Stimulated activated CD4-positive, alpha-beta T cell treated with anti-CD3 and anti-CD28 coated beads, Interleukin-4, amount 100 ng/mL, for 4 hours (primary cell): ENCODE measurements at places on chromosomes 1 and 21.

GRCh38 chr21:42997053-42997452 is 22.7 kb downstream of the PKNOX1 start:
- DNase-seq, result no peak

- no peak for DNase-seq
Measured at GRCh38 chr1:63772876-63773275, 941 bp upstream of the ROR1 start.

DNA sequence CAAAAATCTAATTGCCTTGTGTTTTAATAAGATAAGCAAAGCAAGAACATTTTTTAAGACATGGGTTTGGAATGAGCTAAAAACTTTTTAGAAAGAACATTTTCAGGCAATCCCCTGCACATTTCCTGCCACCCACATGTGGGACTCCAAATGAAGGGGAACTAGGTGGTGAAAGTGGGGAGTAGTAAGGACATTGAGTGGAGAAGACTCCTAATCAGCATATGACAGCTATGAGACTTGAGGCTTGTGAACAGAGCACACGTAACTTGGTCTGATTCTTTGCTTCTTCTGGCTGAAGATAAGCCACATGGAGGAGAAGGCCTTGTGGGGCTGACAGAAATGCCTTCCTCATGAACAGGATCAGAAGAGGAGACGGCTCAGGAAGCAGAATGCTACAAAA is 50.3 kb downstream of the FCER1A start:
- no peak for DNase-seq

- no peak for DNase-seq
Measured at GRCh38 chr1:241485554-241485992, 34.0 kb downstream of the FH start.

GRCh38 chr1:186418503-186418902 is 42.4 kb downstream of the PDC start:
- no peak for DNase-seq
